Activated T-helper 1 cell treated with anti-CD3 and anti-CD28 coated beads, Interleukin-12 subunit alpha, Interleukin-12 subunit beta, Interleukin-2, Interleukin-4 antibody, amounts not matched to agents 30 ng/mL and 10 ng/mL and 1 ng/mL, durations not matched to agents 14 hours and 24 hours and 36 hours (primary cell): ENCODE measurements at places on chromosomes 7 and 10. TPM values are rescaled to one million over a fixed set of nuclear protein-coding genes. Genes with fewer than 3 reads are reported as not detected.
A peak's percentile ranks its signal among the peaks of the same experiment; 100 is the strongest.

Gene ZCCHC24
- total RNA-seq = 0.52 and 0.59 TPM in 2 replicates

Gene CTAGE15
- total RNA-seq = 0.91 and 2.9 TPM in 2 replicates

Gene TMEM196
- not detected in 2 replicates for total RNA-seq

Gene SSMEM1
- not detected in 2 replicates for total RNA-seq

Gene GFRA1
- total RNA-seq = not detected in 2 replicates

Gene ZYX
- 73.9 and 78.8 TPM in 2 replicates for total RNA-seq

DNA sequence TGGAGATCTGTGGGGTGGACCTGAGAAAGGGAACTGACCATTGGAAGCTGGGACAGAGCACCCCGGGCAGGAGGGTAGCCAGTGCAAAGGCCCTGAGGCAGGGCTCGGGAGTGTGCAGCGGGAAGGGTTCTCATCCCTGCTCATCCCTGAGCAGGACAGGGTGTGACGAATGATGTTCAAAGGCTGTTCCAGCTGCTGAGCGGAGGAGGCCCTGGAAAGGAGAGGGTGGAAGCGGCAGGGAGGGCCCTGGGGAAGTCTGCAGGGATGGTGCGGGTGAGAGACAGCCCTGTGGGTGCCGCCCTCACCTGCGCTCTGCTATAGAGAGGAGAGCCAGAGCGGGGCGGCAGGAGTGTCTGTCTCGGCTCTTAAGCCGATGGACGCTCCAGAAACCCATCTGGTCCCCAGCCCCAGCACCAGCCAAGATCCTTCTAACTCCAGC is 43.7 kb downstream of the PRKAG2 start:
- H3K4me3 ChIP-seq = no peak overlapping the region
- H3K4me1 ChIP-seq = no peaks in the 10 kb centered on the region
- no peak for DNase-seq
- H3K27ac ChIP-seq = no peak overlapping the region
- H3K36me3 ChIP-seq = no peaks in the 10 kb centered on the region
- no peaks in the 10 kb centered on the region for H3K27me3 ChIP-seq

- H3K36me3 ChIP-seq = no peaks in the 10 kb centered on the region
- DNase-seq = no peak
- no peak overlapping the region for H3K27ac ChIP-seq
- peaks cover 8% of the 10 kb centered on the region for H3K27me3 ChIP-seq
These were observed 48.8 kb upstream of the SLC35B4 start for GRCh38 chr7:134365341-134366054.

DNA sequence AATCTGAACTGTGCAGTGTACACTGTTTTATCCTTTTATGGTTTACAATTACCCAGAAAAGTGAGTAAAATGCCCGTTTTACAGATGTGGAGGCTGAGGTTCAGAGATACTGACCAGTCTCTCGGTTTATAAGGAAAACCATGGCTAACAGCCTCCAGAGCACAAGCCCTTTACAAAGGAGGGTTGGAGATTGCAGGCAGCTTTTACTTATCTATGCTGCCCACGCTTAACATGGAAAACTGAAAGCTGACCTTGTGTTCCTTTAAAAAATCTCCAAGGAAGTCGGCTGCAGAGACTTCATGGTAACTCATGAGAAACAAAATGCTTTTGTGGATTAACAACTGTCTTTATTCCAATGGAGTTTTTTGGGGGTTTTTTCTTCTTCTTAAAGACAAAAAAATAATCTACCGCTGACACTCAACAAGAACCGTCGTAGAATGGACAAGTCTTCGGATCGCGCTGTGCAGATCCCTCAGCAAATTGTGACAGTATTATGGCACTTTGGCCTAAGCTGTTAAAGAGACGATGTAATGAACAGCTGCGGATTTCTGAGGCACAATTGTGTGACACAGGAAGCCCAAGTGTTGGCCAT is 654 bp upstream of the SLF2 start:
- H3K36me3 ChIP-seq = peaks cover 17% of the 10 kb centered on the region
- H3K4me3 ChIP-seq = peak overlapping the region; percentile 97
- DNase-seq = no peak
- H3K27me3 ChIP-seq = no peaks in the 10 kb centered on the region
- H3K4me1 ChIP-seq = peaks cover 54% of the 10 kb centered on the region

DNA sequence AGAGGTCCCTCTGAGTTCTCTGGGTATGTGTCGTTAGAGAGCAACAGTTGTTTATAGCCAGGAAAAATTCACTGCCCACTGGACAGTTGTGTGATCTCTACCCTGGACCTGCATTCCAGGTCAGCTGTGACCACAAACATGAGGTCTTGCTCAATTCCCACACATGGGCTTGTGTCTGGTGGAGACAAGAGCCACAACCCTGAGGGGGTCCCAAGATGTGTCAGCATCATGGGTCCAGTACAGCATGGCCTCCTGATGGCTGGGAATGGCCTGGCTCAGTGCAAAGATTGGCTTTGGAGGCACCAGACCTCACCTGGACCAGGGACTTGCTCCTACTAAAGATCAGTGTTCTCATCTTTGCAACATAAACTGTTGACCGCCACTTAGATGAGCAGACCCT is 751.6 kb downstream of the GRID1 start:
- H3K36me3 ChIP-seq = no peaks in the 10 kb centered on the region
- no peak for DNase-seq
- H3K27ac ChIP-seq = no peak overlapping the region
- peaks cover 19% of the 10 kb centered on the region for H3K27me3 ChIP-seq
- peaks cover 36% of the 10 kb centered on the region for H3K4me1 ChIP-seq

DNA sequence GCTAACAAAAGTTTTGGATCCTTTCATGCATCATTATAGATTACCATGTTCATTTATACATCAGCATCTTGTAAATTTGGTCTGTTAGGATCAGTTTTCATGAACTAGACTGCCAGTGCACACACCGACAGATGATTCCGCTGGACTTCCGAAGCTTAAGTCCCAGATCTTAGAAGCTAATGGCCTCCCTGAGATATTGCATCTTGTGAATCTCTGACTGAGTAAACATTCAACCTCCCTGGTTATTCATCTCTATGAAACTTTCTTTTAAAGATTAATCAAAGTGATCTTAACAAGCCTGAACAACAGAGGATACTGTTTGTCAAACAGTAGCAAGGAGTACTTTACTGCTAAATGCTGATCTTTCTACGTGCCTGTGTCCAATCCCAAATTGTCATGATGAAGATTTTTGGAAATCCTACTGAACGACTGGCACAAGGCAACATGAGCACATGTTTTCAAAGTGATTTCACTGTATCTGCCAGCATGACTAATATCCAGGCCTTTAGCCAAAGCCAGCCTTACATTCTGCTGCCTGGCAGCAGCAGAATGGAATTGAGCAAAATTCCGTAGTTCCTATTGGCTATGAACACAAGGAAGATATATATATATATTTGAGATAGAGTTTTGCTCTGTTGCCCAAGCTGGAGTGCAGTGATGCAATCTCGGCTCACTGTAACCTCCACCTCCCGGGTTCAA is 91.3 kb upstream of the ANK3 start:
- no peak overlapping the region for H3K27ac ChIP-seq
- no peak for DNase-seq
- H3K4me3 ChIP-seq = no peak overlapping the region
- peaks cover 5% of the 10 kb centered on the region for H3K36me3 ChIP-seq
- H3K4me1 ChIP-seq = peaks cover 14% of the 10 kb centered on the region

DNA sequence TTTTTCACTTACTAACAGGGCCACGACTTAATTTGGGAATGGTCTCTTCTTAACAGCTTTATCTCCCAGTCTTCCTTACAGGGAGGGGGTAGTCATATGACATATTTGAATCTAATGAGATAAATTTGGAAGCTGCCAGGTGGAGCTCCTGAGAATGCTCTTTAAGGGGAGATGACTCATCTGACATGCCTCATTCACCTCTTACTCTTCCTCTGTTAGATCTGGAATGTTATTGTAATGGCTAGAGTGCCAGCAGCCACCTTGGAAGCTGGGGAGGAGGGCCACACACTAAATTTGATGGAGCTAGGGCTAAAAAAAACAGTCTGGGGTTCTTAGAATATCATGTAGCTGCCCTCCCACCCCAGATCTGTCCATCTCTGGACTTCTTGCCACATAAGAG is 22.7 kb downstream of the HECW1 start:
- H3K36me3 ChIP-seq = no peaks in the 10 kb centered on the region
- no peak overlapping the region for H3K4me3 ChIP-seq
- H3K4me1 ChIP-seq = no peaks in the 10 kb centered on the region
- no peak for DNase-seq
- H3K27ac ChIP-seq = no peak overlapping the region

GRCh38 chr10:118107040-118107439 is 60.3 kb upstream of the RAB11FIP2 start:
- no peaks in the 10 kb centered on the region for H3K36me3 ChIP-seq
- DNase-seq = no peak
- no peak overlapping the region for H3K4me3 ChIP-seq
- no peaks in the 10 kb centered on the region for H3K27me3 ChIP-seq
- peaks cover 6% of the 10 kb centered on the region for H3K4me1 ChIP-seq

- DNase-seq = no peak
- H3K27ac ChIP-seq = no peak overlapping the region
- H3K4me1 ChIP-seq = no peaks in the 10 kb centered on the region
- H3K4me3 ChIP-seq = no peak overlapping the region
These were observed 97.7 kb upstream of the DPP6 start for GRCh38 chr7:153954477-153954876.

GRCh38 chr7:90596671-90597562 is 796 bp downstream of the CDK14 start:
- H3K27me3 ChIP-seq = peaks cover 66% of the 10 kb centered on the region
- DNase-seq = no peak
- no peak overlapping the region for H3K27ac ChIP-seq
- no peaks in the 10 kb centered on the region for H3K36me3 ChIP-seq

GRCh38 chr7:92650391-92650790 is 60.2 kb upstream of the FAM133B start:
- H3K27ac ChIP-seq = peak overlapping the region; percentile 53
- no peak for DNase-seq
- H3K27me3 ChIP-seq = no peaks in the 10 kb centered on the region
- peaks cover 85% of the 10 kb centered on the region for H3K4me1 ChIP-seq
- H3K36me3 ChIP-seq = peaks cover 39% of the 10 kb centered on the region
- no peak overlapping the region for H3K4me3 ChIP-seq

- H3K27me3 ChIP-seq = peaks cover 3% of the 10 kb centered on the region
- H3K27ac ChIP-seq = peak overlapping the region; percentile 97
- DNase-seq = no peak
- peak overlapping the region; percentile 47 for H3K4me3 ChIP-seq
- peaks cover 56% of the 10 kb centered on the region for H3K4me1 ChIP-seq
These were observed 20.1 kb upstream of the SMNDC1 start for GRCh38 chr10:110324805-110325280.

GRCh38 chr7:137970253-137970975 is 31.5 kb downstream of the CREB3L2 start:
- peaks cover 24% of the 10 kb centered on the region for H3K4me1 ChIP-seq
- no peaks in the 10 kb centered on the region for H3K27me3 ChIP-seq
- H3K4me3 ChIP-seq = no peak overlapping the region
- H3K27ac ChIP-seq = no peak overlapping the region

- peak overlapping the region; percentile 82 for H3K4me3 ChIP-seq
- H3K4me1 ChIP-seq = peaks cover 89% of the 10 kb centered on the region
- peak overlapping the region; percentile 93 for H3K27ac ChIP-seq
- peaks cover 2% of the 10 kb centered on the region for H3K36me3 ChIP-seq
These were observed 69.0 kb downstream of the ADD3 start for GRCh38 chr10:110076559-110077318.

DNA sequence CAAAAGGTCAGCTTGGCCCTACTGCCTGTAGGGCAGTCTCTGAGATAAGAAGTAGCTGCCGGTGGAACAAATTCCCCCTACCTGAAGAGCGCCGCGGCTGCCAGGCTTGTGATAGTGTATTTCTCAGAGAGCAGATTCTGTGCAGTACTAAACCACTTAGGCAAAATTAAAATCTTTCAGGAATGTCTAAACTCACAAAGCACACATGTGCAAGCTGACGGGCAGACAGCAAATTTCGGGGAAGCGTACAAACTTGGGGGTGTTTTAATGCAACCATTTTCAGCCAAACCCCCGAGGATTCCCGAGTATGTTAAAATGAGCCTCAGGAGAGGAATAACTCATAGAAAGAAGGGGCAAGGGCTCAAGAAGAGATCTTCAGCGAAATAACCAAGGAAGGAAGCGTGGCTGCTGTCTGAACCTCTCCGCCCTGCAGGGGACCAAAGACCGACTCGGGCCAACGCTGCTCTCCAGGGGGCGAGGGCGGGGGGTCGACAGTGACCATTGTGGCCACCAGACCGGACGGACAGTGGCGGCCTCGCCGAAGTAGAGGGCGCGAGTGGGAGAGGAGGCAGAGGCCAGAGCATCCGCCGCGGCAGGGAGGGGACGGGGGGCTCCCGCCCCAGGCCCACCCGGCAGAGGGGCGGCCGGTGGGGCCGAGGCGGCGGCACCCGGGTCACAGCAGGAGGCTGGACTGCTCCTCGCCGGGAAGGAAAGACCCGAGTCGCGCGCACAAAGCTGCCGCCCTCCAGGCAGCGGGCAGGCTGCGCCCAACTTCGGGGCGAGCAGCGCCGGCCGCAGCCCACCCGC is 819 bp downstream of the HYCC1 start:
- no peaks in the 10 kb centered on the region for H3K27me3 ChIP-seq
- no peak for DNase-seq
- no peaks in the 10 kb centered on the region for H3K36me3 ChIP-seq
- H3K27ac ChIP-seq = no peak overlapping the region
- peaks cover 40% of the 10 kb centered on the region for H3K4me1 ChIP-seq

- peaks cover 14% of the 10 kb centered on the region for H3K36me3 ChIP-seq
- no peaks in the 10 kb centered on the region for H3K27me3 ChIP-seq
- no peak overlapping the region for H3K27ac ChIP-seq
These were observed 31.1 kb upstream of the C1GALT1 start for GRCh38 chr7:7151285-7151684.

DNA sequence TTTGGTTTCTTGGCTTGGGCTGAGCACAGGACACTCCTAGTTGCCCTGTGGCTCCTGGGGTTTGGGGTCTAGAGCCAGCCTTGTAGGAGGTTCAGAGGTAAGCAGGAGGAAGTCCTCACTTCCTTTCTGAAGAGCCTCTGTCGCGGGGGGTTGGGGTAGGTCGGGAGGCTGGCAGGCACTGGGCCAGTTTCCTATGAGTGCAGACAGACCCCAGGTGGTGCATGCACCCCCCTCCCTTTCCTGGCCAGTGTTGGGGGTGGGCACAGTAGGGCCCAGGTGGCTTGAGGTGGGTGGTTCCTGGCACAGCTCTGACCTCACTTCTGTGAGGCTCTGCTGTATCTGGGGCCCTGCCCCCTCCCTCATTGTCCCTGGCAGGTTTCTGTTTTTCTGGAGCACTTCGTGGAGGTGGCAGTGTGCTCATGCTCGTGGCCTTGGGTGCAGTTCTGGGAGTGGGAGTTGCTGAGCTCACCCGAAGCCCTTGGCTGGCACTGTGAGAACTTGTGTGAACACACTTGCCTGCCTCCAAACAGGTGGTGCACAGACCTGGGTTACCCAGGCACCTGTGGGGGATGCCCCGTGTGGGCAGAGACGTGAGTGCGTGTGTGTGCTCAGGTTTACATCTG is 1.8 kb downstream of the PALD1 start:
- H3K4me1 ChIP-seq = peaks cover 43% of the 10 kb centered on the region
- H3K4me3 ChIP-seq = peak overlapping the region; percentile 66

DNA sequence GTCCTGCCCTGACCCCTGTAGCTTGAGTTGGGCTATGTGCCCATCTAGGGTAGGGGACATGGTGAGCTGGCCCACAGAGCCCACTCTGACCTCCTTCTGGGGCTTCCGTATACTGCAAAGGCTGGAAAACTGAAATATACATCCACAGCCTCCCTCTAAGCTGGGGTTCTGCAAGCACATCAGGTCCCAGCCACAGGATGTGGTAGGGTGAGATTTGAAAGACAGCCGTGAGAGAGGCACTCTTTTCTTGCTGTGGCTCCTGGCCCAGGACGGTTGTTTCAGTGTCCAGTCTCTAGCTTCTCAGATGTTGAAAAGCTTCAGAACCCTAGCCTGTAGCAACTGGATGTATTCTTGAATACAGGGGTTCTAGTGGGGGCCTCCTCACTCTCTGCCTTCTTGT is 60.1 kb upstream of the ADRB1 start:
- peaks cover 22% of the 10 kb centered on the region for H3K4me1 ChIP-seq
- H3K27me3 ChIP-seq = peaks cover 41% of the 10 kb centered on the region
- H3K4me3 ChIP-seq = no peak overlapping the region
- H3K36me3 ChIP-seq = no peaks in the 10 kb centered on the region
